ENCODE measurements at places on chromosomes 4 and X.

DNA sequence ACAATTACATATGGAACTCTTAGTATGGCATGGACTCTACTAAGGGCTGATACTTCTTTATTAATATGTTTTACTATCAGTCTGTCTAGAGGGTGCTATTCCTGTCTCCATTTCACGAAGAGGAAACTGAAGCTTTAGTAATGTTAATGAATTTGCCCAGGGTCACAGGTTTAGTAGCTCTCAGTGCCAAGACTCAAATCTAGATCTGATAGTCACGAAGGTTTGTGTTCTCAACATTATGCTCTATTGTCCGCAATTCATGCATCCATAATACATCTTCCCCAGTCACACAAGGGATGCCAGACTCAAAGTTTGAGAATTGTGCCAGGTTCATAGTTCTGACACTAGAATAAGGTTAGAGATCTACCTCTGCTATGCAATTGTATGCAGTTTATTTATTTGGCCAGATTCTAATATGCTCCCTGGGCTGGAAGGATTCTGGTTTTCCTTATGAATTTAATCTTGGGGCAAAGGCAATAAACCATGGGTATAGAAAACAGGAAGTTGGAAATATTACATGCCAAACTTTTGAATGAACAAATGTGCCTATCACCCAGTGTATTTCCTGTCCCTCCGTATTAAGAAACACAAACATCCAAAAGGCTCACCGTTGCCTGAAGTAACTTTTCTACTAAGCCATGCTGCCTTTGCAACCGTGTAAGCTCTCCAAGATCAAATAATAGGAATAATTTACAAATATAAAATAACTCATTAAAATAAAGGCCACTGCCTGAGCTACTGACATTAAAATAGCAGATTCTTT, 478.5 kb downstream of the INPP4B start:
- DNase-seq: no peak

DNA sequence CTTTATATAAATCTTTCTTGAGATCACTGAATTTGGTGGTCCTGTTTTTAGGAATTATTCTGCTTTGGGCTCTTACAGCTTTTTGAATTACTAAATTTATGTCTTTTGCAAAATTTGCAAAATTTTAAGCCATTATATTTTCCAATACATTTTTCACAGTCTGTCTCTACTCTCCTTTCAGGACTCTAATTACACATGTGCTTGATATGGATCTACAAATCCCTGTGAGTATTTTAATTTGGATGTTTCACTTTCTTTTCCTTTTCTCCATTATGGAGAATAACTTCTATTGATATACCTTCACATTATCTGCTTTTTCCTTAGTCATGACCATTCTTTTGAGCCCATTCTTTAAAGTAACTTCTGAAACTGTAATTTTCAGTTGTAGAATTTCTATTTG, 315.4 kb downstream of the DCAF12L2 start:
- no peak for DNase-seq

DNA sequence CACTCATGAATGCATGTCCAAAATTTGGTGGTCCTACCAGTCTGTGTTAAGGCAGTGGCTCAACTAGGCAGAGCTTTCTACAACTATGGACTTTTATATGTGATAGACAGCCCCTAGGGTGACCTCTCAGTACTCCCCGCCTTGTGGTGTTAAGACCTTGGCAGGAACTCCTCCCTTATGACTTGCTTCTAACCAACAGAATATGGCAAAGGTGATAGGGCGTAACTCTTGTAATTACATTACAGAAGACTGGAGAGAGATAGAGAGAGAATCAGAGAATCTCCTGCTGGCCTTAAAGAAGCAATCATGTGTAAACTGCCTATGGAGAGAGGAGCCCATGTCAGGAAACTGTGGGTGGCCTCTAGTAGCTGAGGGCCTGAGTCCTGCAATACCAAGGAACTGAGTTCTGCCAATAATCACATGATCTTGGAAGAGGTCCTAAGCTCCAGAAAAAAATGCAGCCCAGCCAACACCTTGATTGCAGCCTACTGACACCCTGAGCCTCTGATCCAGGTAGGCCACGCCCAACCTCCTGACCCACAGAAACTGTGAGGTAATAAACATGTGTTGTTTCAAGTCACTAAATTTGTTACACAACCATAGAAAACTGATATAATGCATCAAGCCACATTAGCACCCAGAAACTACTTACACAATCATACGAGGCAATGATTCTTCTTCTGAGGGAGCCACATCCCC, 68.9 kb downstream of the INPP4B start:
- no peak for DNase-seq

DNA sequence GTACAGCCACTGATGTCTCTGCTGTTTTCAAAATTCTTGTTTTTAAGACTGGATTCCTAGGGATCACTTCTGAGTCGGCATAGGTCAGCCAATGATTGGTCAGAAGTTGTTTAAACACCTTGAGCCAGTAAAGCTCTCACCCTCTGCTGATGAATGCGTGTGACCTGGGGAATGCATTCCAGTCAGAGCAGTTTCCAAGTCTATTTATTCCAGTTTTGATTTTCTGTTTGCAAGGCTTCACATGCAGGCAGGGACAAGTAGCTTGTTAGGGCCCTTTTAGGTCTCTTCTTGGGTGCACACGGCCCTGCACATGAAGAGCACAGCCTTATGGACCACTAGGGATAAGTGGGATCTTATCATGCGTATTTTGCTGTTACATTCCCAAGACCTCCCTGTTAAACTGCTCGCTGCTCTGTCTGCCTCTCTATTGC, 47.0 kb downstream of the KLHL15 start:
- no peak for DNase-seq

- no peak for DNase-seq
Measured at GRCh38 chr4:15416357-15417232, 11.2 kb upstream of the C1QTNF7 start.

DNA sequence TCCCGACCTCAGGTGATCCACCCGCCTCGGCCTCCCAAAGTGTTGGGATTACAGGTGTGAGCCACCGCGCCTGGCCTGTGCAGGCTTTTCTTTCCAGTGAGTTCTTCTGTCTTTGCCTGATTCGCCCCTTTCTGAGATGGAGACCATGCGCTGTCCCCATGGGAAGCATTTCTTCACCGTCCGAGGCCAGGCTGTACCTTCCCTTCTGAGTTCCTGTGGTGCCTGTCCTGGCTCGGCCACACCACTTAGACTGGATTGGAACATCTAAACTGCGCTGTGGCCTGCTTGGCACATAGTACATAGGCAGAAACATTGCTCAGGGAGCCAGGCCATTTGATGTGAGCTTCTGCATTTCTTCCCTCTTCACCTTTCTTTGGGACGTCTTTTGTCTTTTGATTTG, 23.7 kb downstream of the FAM193A start:
- DNase-seq: no peak

DNA sequence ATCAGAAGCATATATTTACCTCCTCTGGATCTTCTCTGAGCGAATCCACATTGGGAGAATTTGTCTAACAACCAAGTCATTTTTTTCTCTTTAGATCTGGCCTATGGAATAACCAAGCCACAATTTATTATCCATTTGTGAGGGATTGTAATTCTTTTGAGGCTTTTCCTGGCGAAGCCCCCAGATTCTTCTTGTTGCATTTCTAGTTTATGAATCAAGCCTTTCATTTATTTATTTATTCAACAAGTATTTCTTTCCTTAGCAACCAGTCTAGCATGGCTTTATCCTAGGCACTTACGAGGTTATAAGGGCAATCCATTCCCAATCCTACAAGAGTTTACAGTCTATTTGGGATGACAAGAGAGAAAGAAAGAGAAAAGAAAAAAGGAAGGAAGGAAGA, 18.4 kb upstream of the FNIP2 start:
- DNase-seq: no peak

DNA sequence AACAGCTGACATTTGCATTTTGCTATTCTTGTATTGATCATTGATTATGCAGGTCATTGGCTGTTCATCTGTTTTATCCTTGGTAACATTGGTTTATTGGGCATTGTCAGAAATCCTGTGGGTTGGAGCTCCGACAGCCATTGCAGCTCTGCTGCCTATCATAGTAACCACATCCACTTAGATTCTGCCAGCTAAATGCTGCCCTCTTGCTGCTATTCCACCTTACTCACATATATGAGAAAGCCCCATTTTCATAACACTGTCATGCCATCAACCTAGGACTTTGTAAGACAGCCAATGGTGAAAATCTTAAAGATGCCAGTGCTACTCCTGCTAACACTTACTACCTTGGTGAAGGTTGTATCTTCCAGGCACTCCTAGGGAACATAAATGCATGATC, 187.3 kb upstream of the CXCL13 start:
- DNase-seq: no peak

GRCh38 chr4:128385683-128386304, 98.2 kb upstream of the PGRMC2 start:
- DNase-seq: no peak

GRCh38 chr4:20337261-20337664, 85.6 kb downstream of the SLIT2 start:
- no peak for DNase-seq

DNA sequence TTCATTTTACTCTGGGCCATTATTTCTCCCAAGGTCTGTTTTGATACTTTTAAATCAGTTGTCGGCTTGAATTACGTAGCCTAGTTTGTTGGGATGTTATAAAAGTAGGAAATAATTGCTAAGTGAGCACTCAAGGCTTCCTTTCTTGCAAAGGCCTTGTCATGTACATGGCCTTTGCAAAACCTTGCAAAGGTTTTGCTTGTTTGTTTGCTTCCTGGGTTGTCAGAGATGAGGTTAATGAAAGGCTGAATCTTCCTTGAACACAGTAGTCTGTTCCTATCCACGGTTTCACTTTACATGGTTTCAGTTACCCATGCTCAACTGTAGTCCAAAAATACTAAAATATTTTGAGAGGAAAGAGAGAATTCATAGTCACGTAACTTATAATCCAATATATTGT, 113.5 kb downstream of the NAA11 start:
- no peak for DNase-seq

DNA sequence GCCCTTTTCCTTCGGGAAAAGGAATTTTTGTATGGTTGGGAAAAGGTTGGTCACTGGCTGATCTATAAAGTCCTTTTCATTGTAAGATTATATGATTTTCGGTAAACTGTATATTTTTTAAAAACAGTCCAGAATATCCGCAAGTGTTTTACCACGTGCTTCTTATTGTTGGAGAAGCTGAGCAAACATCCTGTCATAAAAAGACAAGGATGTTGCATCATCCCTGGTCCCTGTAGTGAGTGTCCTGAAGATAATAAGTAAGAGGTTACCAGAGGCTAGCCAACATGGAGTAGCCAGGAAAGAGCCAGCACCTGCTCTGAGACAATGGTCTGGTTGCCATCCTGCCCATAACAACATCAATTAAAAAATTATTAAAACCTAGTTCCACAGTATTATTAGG, 5.1 kb downstream of the CXCL9 start:
- no peak for DNase-seq

DNA sequence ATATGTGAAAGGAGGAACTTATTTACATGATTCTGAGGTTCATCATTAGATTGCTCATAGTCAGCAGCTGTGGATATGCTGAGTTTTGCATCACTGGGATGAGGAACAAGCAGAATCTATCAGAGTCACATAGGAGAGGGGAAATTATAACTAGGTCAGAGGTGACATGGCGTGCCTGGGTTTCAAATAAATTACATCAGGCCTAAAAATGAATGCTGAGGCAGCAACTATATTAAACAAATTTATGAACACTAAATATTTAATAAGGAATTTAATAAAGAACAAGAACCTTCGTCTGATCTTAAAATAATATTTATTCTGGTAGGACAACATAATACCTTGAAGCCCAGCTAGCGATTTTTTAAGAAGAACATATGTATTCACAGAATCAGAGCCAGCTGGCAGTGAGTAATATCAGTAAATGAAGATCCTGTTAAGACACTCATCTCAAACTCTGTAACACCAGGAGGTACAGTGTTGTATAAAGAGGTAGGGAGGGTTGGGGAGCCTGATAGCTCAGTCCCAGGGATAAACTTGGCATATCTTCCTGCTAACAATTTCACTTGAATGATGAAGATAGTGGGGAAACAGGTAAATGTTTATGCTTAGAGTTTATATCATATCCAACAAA, 60.9 kb upstream of the HS3ST1 start:
- DNase-seq: no peak

- DNase-seq: no peak
Measured at GRCh38 chrX:34565981-34566380, 91.1 kb downstream of the TMEM47 start.

GRCh38 chrX:64342811-64343210, 52.4 kb downstream of the MTMR8 start:
- DNase-seq: no peak

- DNase-seq: no peak
Measured at GRCh38 chr4:113637363-113637762, 124.2 kb downstream of the CAMK2D start.

- no peak for DNase-seq
Measured at GRCh38 chr4:122793811-122794210, 32.8 kb upstream of the FGF2 start.

DNA sequence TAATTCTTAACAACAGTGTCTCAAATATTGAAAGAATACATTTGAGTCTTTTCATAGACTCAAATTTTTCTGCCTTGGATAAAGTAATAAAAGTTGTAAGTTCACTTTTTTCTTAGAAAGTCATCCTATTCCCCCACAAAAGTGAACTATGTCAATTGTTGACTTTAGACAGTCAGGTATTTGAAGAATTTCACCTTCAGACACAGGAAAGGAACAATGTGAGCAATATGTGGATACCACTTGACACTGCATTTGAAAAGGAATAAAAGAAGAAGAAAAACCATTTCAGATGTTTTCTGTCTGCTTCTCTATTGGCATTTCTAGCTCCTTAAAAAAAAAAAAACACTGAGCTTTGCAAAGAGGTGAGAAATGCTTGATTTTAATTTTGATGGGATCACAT, 1389.0 kb upstream of the IGFBP7 start:
- DNase-seq: no peak

GRCh38 chr4:128983771-128984485, 109.4 kb downstream of the SCLT1 start:
- DNase-seq: no peak

DNA sequence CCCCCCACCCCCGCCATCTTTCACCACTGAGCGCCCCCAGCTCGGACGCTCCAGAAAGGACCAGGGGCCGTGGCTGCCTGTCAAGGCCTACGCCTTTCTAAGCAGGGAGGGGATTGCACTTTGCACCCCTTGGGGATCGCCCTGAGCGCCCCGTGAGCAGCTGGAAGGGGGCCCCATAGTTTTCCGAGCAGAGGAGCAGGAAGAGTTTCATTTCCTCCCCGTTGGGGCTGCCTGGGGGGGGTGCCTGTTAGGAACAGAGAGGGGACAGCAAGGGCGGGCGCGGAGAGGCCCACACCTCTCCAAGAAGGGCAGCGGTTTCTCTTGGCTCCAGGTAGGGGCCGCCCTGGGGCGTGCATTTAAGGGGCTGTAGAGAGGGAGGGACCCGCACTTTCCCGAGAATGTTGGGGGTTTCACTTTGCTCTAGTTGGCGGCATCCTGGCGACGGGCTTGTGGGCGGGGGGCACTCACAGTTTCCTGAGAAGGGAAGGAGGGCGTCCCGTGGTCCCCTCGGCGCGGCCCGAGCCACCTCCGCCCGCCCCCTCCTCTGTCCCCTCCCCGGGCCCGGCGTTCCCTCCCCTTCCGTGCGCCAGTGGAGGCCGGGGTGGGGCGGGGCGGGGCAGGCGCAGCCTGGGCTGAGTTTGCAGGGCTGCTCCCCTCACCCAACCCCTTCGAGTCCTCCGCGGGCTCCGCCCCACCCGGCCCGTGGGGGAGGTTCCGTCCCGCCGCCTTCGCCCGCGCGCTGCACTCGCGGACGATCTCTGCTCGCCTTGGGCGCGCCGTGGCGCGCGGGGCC, 82.3 kb upstream of the CD99 start:
- peak; percentile 84 for DNase-seq
